ENCODE measurements at places on chromosomes 12 and 14.

DNA sequence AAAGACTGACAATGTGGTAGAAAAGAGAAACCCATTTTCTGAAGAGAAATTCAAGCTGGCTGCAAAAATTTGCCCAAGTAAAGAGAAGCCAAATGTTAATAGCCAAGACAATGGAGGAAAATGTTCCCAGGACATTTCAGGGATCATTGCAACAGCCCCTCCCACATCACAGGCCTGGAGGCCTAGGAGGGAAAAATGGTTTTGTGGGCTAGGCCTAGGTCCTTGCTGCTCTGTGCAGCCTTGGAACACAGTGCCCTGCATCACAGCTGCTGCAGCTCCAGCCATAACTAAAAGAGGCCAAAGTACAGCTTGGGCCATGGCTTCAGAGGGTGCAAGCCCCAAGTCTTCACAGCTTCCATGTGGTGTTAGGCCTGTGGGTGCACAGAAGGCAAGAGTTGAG lies 332.4 kb upstream of the LRIG3 start:
- DNase-seq: no peak

- DNase-seq: no peak
Measured at GRCh38 chr14:67056684-67057083, 132.6 kb upstream of the GARIN2 start.

- no peak for DNase-seq
Measured at GRCh38 chr12:130838284-130838950, 633 bp downstream of the STX2 start.

GRCh38 chr14:79407572-79407971 lies 803.7 kb downstream of the DIO2 start:
- no peak for DNase-seq

DNA sequence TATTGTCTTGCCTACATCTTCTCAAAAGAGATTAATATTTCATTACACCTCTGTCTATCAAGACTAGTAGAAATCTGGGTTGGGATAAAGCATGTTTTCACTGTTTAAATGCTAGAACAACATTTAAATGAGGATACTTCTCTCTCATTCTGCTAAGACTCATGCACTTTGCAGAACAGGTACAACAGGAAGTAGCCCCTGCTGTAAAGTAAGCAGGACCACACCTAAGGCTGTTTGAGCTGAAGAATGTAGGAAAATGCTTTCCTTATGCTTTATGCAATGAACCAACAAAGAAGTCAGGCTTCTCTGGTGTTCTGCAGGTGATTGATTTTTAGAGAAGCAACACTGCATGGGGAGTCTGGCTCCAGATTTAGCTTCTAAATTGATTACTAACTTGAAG lies 89.4 kb downstream of the PAX9 start:
- DNase-seq: no peak

DNA sequence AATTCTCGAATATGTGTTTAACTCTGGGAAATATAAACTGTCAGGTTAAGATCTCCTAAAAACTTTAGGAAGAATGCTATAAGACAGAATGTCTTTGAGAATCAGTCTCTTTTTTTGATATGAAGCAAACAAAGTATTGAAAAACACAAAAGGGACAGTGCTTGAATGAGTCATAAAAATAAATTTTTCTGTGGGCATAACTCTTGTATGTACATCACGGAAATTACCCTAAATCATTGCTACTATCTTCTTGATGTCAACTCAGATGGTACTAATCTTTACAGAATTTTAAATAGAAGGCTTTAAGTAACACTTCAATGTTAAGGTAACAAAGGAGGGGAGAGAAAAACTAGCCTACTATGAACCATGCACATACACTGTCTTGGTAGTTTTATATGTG lies 244.0 kb upstream of the AMIGO2 start:
- DNase-seq: no peak

GRCh38 chr12:56425940-56426438 lies 23.2 kb downstream of the TIMELESS start:
- DNase-seq: no peak

DNA sequence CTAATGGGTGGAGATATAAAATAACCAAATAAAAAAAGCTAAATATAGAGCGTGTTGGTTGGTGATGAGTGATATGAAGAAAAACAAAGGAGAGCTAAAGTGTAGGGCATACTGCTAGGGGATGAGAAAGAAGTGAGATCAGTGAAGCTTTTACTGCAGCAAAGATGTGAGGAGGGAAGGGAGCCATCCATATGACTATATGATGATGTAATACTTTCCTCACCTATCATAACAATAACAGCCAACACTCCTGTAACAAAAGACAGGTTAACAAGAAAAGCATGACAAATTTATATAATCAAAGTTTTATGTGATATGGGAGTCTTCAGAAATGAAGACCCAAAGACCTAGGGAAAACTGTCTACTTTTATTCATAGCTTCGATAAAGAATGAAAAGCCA lies 57.4 kb upstream of the LRFN5 start:
- DNase-seq: no peak

- DNase-seq: no peak
Measured at GRCh38 chr12:129409281-129409680, 494.5 kb downstream of the TMEM132D start.

DNA sequence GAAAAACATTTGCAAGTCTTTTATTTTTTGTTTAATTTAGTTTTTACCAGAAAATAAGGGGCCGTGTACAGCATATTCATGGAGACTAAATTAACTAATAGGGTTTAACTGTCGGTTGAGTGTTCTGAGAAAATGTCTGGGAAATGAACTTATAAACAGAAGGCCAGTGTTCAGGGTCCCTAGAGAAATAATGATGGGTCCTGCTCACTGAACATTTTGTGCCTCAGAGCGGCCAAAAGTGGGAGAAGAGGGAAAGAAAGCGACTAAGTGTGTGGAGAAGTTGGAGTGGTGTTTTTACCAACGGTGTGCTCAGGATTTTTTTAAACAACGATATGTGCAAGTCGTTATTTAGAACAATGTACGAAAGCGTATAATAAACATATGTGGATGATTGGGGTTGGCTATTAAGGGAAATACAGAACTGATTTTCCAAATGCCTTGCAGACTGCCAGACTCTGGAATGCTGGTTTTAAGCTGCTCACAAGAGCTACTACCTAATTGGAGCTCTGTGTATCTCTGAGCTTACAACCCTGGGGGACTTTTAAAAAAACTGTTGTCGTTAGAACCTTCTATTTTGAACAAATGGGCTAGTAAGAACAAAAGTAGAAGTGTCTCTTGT lies 166.7 kb downstream of the SLC38A4 start:
- no peak for DNase-seq

GRCh38 chr14:24270537-24271133 lies 762 bp downstream of the RABGGTA start:
- no peak for DNase-seq

GRCh38 chr12:6684609-6685008 lies 4.6 kb downstream of the ZNF384 start:
- no peak for DNase-seq

DNA sequence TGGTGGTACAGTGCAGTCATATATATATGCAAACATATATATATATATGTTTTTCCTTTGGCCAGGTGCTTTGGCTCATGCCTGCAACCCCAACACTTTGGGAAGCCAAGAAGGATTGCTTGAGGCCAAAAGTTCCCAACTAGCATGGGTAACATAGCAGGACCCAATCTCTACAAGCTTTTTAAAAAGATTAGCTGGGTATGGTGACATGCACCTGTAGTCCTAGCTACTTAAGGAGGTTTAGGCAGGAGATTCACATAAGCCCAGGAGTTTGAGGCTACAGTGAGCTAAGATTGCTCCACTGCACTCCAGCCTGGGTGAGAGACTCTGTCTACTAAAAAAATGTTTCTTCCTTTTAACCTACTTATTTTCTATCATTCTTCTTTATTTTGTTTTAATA lies 10.2 kb downstream of the PZP start:
- DNase-seq: no peak

- no peak for DNase-seq
Measured at GRCh38 chr12:98513379-98514322, 1.7 kb upstream of the TMPO start.

GRCh38 chr12:30975581-30975980 lies 49.0 kb downstream of the TSPAN11 start:
- no peak for DNase-seq

DNA sequence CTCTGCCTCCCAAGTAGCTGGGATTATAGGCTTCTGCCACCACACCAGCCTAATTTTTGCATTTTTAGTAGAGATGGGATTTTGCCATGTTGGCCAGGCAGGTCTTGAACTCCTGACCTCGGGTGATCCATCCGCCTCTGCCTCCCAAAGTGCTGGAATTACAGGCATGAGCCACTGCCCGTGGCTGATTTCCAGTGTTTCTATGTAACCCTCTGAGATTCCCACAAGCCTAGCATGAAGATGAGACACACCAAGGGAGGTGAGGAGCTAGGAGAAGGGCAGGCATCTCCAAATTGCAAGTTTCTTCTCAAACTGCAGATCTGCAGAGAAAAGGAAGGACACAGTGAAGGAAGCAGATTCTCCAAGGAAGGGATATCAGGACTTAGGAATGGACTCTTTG lies 125.0 kb downstream of the CACNA1C start:
- DNase-seq: no peak

DNA sequence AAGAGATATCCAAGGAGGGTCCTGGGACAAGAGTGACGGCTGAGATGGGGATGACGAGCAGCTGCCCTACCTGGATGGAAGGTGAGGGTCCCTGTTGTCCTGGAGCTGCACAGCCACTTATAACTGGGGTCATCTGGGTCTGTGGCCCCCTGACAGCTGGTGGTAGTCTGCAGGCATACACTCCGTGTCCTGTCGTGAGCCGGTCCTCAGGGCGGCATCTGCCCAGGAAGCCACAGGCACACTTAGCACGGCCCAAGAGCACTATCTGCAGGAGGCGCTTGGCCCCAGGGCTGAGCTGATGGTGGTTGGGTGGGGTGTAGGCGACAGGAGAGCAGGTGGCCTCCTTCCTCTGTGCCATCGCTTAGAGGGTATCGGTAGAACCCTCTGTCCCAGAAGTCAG lies 248.1 kb downstream of the CACNA1C start:
- DNase-seq: no peak

DNA sequence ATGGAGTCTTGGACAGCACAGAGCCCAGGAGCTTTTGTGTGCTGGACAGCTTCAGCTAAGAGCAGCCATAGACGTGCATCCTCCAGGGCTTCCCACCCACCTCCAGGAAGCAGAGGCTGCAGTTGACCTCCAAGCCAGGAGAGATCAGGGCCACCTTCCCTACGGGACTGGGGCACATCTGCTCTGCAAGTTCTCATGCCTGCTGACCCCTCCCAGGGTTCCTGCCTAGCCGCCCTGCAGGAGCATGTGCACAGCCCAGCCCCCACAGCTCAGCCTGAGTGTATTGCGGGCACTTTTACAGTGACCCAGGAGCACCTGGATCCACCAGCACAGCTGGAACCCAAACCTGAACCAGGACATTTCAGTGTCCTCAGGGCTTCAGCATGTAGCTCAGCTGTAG lies 915.2 kb downstream of the RPS29 start:
- no peak for DNase-seq

DNA sequence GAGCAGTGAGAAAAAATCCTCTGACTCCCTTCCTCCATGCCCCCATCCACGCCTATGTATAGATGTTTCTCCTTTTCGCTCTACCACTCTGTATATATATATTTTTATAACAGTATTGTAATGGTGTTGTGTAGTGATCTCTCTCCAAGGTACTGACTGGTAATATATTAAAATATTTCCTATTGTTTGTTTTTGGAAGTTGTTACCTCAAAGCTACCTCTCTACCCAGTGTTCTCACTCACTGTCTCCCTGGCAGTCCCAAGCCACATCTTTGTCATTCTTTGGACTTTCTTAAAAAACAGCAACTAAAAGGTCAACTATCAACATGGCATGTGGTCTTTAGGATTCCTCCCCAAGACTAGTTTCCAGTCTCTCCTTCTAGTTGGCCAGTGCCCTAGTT lies 15.7 kb upstream of the RMST start:
- DNase-seq: no peak

DNA sequence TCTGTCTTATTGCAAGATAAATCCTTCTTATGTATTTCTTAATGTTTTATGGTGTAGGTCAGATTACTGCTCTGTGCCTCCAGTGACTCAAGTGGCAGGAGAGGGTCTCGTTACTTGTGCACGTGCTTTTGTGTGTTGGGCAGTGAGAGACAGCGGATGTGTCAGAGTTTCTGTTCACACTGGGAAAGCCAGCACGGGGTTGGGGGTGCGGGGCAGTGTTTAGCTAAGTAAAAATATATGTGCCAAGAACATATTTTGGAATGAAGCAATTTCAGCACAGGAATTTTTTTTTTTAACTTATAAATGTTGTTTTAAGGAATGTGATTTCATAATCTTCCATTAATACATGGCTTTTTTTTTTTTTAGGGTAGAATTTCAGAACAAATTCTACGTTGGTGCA lies 4.5 kb upstream of the DNAH10 start:
- DNase-seq: no peak

- no peak for DNase-seq
Measured at GRCh38 chr12:11657511-11657910, 8.0 kb downstream of the ETV6 start.

DNA sequence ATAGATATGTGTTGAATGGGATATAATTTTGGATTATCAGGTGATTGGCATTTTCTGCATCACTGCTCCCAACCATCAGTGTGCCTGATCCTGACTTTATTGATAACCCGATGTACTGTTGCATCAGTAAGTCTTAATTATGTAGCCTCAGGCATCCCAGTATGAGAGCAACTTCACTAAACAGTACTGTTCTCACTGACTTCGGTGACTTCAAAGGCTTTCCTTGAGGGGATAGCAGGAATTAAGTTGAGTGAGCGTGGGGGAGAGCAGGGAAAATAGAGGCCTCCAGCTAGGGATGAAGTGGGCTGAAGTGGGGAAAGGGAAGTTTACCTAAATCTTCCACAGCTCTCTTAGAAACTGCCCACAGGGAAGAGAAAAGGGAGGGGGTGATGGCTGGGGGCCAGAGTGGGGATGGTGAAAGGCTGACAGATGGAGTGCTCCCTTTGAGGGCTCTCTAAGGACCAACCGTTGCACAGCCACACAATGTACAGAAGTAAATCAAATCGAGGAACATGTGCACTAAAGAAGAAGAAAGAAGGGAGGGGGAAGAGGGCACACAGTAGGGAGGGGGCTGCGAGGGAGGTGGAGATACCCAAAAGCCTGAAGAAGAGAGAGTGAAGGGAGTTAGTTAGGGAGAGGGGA lies 10.7 kb upstream of the NEUROD4 start:
- DNase-seq: no peak

DNA sequence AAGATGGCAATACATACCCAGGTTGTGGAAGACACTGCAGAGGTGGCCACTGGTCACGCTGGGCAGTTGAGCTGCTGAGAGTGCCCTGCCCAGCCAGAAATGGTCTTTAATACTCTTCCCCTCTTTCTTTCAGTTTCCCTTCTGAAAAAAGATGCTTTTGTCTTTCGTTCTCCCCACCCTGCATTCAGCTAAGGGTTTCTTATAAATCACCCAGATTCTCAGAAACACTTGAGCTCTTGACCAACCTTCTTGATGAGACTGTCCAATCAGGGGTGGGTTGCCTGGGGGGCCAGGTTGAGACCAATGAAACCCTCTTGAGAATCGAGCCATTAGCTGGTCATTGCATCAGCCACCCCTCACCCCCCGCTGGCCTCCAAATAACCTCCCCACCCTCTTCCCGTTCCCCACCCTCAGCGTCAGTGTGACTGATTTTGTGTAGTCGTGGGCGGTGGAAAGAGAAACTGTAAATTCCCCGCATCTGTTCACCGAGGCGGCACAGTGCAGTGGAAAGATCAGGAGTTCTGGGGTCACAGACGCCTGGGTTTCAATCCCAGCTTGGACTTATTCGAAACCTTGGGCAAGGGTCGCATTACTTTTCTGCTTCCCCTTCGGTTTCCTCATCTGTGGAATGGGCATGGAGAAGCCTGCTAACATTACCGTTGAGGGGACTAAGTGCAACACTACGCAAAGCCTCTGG lies 52.3 kb downstream of the SLC25A47 start:
- no peak for DNase-seq

All from activated T-helper 1 cell treated with Interleukin-2 at 50 U/mL for 16 hours (primary cell).